Dermis blood vessel endothelial cell (primary cell): ENCODE measurements at places on chromosomes 6 and 20. TPM values are rescaled to one million over a fixed set of nuclear protein-coding genes. Genes with fewer than 3 reads are reported as not detected.
A peak's percentile ranks its signal among the peaks of the same experiment; 100 is the strongest.

HRH3 gene
- not detected in 2 replicates for total RNA-seq

BLTP3A gene
- total RNA-seq: 9.7 and 20.2 TPM in 2 replicates

SLPI gene
- total RNA-seq: 0.70 and 2.0 TPM in 2 replicates

SLC22A7 gene
- not detected in 2 replicates for total RNA-seq

DEF6 gene
- 0.88 and 1.0 TPM in 2 replicates for total RNA-seq

DNA sequence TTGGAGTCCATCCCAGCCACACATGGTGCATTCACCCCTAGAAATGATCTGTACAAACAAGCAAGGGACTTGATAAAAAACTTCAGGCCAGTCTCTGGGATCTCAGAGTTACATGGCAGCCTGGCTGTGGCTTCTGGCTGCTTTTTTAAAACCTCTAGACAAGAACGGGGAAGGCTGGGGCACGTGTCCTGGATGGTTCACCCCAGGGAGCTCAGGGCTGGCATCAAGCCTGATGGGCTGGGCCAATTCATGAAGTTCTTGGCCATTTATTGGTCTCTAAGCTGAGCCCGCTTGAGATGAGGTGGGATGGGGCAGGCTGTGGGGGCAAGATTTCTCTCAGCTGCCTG, 10.4 kb upstream of the ZFAND3 start:
- no peak for DNase-seq

- no peak for DNase-seq
These were observed 38.6 kb upstream of the MARCKS start for GRCh38 chr6:113818578-113818977.

DNA sequence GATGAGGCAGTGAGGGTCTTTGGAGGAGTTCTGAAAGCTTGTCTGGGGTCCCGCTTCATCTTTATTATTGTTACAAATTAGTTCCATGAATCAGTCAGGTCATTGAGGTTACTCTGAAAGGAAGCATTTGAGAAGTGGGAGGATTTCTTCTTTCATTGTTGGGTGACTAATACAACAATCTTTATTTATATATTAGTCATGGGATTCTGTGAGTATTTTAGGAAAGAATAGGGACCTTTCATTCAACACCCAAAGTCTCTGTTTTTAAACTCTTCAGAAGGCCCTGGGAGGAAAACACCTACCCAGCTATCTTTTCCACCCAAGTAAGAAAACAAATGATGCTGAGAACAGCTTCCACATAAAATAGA, 98.3 kb downstream of the SOD2 start:
- peak; percentile 53 for DNase-seq

DNA sequence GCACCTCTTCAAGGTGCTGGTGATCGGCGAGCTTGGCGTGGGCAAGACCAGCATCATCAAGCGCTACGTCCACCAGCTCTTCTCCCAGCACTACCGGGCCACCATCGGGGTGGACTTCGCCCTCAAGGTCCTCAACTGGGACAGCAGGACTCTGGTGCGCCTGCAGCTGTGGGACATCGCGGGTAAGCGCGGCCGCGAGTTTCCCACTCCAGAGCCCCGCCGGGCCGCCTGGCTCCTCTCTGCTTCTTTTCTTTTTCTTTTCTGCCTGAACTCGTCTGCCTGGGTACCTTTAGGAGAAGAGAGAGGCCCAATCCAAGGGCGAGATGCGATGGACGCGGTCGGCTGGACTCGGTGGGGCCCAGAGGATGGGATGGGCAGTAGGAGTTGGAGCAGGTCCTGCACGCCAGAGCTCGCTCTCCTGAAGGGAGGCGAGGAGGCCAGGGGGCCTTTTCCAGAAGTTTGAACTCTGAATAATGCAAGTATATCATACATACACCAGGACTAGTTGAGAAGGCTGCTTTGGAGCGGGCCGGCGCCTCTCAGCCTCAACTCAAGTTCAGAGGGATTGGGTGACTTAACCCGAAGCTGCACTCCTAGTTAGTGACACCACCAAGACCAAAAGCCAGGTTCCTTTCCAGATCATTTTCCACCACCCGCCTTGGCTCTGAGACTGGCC, 445 bp downstream of the RAB32 start:
- DNase-seq: peak; percentile 53

DNA sequence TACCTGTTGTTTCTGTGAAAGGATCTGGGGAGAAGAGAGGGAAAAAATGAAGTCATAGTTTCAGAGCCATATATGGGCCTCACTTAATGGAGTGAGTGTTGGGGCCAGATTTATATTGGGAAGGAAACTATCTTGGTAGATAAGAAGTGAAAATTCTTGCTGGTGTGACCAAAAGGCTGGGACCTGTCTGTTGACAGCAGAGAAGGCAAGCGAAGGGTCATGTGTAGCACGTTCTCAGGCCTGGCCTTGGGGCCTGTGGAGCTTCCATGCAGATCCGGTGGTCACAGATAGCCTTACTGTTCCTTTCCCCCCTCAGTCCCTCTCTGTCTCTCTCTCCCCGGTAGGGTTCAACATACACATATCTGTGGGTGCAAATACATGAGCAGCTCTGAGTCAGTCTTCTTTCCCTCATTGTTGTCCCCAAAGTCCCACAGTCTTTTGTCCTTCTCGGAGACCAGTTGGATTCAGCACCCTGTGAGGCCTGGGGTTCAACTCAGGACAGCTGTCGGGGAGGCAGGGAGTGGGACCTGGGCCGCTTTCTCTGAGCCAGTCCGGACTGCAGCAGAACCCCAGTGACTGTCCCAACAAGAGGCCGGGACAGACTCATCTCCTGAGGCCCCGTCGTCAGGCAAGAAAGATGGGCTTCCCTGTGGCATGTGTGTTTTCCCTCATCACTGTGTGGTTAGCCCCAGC, 34.6 kb downstream of the PPP1R14C start:
- no peak for DNase-seq

DNA sequence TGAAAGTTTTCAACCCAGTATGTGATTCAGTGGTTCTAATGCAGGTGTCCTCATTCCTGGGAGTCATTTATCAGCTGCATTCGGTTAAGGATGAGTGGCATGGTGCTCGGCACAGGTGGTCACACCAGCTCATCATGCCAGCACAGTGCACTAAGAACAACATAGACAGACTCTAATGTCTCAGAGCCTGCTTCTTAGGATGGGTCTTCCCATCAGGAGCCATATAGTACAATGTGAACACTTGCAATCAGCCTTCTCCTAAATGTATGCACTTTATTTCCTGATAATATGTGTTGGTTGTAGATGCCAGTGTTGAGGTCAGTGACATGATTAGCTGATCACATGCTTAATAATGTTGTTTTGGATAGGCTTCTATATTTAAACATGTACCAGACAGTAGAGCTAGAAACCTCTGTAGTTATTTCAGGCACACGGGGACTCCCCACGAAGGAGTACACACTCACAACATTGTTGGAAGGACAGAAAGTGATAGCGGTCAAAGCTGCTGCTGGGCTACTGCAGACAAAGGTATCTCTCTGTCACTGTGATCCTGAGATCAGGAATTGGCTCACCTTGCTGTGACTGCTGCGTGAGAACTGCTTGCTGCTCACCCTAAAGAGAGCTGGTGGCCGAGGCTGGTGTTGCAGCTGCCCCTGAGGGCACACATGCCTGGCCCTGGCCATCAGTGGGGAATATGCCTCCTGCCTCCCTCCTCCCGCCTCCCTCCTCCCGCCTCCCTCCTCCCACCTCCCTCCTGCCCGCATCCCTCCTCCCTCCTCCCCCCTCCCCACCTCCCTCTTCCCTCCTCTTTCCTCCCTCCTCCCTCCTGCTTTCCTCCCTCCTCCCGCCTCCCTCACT, 195.4 kb downstream of the SMOC2 start:
- DNase-seq: no peak
